CD8-positive, alpha-beta memory T cell (primary cell): ENCODE measurements at places on chromosomes 1 and 21. TPM values are rescaled to one million over a fixed set of nuclear protein-coding genes. Genes with fewer than 3 reads are reported as not detected.

DNA sequence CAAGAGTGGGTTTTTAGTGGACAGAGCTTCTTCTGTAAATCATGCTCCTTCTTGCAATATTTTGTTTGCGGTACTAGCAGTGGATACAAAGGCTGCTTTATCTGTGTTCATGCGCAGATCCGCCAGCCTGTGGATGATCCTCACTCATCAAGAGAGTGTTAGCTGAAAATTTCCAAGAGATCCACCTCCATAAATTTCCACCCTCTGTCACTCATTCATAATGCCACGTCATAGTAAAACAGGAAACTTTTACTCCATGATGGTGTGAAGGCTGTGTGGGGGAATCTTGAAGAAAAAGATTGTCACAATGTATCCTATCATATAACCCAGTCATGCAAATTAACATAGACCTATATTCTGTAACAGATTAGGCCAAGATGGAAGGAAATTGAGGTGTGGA lies 4.4 kb upstream of the MAPKAPK2 start:
- no peak overlapping the region for H3K27ac ChIP-seq
- no peaks in the 10 kb centered on the region for H3K36me3 ChIP-seq
- H3K4me3 ChIP-seq = no peak overlapping the region

DNA sequence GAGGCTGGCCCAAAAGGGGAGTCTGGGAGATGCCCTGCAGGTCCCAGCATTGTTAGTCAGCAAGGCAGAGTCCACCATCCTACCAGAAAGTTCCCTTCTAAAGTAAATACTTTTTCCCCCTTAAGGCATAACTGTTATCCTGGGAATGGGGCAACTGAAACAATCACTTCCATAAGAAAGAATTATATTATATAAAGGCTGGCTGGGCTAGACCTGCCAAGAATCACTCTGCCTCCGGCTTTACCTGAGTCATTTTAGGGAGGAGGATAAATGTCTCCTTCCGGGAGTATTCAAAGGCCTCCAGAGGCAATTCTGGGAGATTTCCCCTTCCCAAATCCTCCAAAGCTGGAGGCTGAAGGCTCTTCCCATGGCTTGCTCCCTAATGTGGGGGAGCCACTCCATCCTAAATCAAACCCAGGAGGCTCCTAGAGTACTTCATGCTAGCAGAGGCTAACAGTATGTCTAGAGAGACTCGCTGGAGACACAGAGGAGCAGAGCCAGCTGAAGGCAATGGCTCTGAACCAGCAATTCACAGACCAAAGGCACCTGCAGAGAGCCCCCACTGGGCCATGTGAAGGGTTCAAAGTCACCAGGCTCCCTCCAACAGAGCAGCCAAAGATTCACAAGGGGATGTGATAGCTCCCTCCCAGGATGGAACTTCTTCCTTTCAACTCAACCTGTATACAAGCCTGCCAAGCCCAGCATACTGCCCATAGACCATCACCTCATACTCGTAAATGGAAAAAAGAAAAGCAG lies 116.0 kb downstream of the ASTN1 start:
- no peak overlapping the region for H3K27ac ChIP-seq
- H3K27me3 ChIP-seq = no peaks in the 10 kb centered on the region
- no peak overlapping the region for H3K4me3 ChIP-seq
- no peaks in the 10 kb centered on the region for H3K4me1 ChIP-seq
- H3K36me3 ChIP-seq = no peaks in the 10 kb centered on the region

GRCh38 chr1:172897738-172898137 lies 153.0 kb downstream of the TNFSF18 start:
- no peak overlapping the region for H3K27ac ChIP-seq
- H3K36me3 ChIP-seq = no peaks in the 10 kb centered on the region
- H3K4me1 ChIP-seq = peaks cover 24% of the 10 kb centered on the region
- H3K4me3 ChIP-seq = no peak overlapping the region

DNA sequence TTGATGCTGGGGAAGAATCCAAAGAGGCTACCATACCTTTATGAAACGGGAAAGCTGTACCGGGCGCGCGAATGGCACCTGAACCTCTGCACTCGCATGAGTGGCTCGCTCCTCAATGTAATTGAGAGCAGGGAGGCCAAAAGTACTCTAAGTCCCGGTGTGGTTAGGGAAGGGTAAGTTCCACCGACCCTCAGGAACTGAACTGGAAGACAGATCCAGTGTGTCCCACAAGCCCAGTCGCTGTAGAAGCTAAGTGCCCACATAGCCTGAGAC lies 1.0 kb downstream of the GATAD2B start:
- peaks cover 50% of the 10 kb centered on the region for H3K4me1 ChIP-seq
- peak overlapping the region; percentile 86 for H3K4me3 ChIP-seq
- no peak for DNase-seq
- no peaks in the 10 kb centered on the region for H3K36me3 ChIP-seq
- H3K27ac ChIP-seq = peak overlapping the region; percentile 71

GORAB gene
- total RNA-seq = 13.5 TPM

FMOD gene
- 0.51 TPM for total RNA-seq

- peaks cover 24% of the 10 kb centered on the region for H3K4me1 ChIP-seq
- H3K36me3 ChIP-seq = no peaks in the 10 kb centered on the region
- H3K4me3 ChIP-seq = no peak overlapping the region
- no peak for DNase-seq
These were observed 83.9 kb downstream of the FASLG start for GRCh38 chr1:172742599-172743500.

GBP1 gene
- 53.0 TPM for total RNA-seq

INSRR gene
- total RNA-seq = not detected

DNA sequence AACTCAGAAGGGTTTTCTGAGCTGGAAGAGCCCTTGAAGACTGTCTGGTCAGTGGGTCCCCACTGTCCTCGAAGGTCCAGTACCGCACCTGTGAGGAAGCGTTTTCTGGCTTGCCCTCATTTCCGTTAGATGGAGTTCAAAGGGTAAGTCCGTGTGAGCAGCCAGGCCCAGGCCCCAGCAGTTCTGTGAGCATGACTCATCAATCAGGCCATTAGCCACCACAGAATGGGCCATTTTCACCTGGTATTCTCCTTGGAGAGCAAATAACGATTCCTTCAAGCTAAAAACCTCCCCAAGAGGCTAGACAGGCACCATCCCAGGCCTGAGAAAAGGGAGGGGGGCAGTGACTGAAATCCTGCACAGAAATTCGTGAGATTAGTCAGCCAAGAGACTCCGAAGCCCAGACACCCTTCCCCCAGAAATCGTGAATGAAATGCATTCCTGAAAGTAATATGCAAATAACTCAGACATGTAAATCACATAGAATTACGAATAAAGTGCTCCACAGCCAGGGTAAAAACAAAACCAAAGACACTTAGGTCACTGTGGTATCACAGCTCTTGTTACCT lies 66.0 kb downstream of the BCAR3 start:
- DNase-seq = no peak
- no peak overlapping the region for H3K27ac ChIP-seq
- H3K4me1 ChIP-seq = peaks cover 8% of the 10 kb centered on the region
- H3K27me3 ChIP-seq = no peaks in the 10 kb centered on the region
- H3K36me3 ChIP-seq = no peaks in the 10 kb centered on the region

LHX4 gene
- not detected for total RNA-seq

TNFSF4 gene
- 28.4 TPM for total RNA-seq

- no peak for DNase-seq
- no peak overlapping the region for H3K27ac ChIP-seq
- H3K4me3 ChIP-seq = no peak overlapping the region
- no peaks in the 10 kb centered on the region for H3K36me3 ChIP-seq
These were observed 19.3 kb upstream of the FOXO6 start for GRCh38 chr1:41341772-41342562.

DNA sequence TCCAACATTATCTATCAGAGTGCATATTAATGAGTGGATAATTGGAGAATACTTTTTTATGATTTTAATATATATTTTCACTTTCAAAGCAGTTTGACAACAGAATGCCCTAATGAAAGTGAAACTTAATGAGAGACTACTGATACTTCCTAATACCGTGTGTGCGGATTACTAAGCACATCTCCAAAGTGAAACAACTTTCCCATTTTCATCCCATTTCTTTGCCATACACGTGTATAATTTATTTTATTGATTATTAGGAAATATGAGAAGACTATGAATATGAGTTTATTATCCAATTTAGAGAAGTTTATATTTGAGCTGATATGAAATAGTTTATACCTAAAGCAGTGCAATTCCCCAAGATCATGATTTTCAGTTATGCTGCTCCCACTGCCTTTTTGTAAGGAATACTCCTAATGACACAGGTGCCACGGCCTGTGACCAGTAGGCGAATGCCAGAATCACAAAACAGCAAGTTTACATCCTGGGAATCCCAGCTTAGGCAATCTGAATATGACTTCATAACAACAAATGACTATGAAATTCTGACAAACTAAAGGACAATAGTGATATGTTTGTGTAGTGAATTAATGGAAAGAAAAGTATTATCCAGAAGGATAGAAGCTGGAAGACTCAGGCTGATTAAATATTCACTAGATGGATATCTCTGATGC lies 202.9 kb downstream of the NCAM2 start:
- H3K4me1 ChIP-seq = no peaks in the 10 kb centered on the region
- H3K27ac ChIP-seq = peak overlapping the region; percentile 66
- no peaks in the 10 kb centered on the region for H3K36me3 ChIP-seq
- no peak overlapping the region for H3K4me3 ChIP-seq
- H3K27me3 ChIP-seq = no peaks in the 10 kb centered on the region
- DNase-seq = no peak

- DNase-seq = no peak
- H3K4me1 ChIP-seq = peaks cover 11% of the 10 kb centered on the region
- no peak overlapping the region for H3K27ac ChIP-seq
- no peak overlapping the region for H3K4me3 ChIP-seq
These were observed 111.6 kb downstream of the ZNF281 start for GRCh38 chr1:200298242-200298641.

DNA sequence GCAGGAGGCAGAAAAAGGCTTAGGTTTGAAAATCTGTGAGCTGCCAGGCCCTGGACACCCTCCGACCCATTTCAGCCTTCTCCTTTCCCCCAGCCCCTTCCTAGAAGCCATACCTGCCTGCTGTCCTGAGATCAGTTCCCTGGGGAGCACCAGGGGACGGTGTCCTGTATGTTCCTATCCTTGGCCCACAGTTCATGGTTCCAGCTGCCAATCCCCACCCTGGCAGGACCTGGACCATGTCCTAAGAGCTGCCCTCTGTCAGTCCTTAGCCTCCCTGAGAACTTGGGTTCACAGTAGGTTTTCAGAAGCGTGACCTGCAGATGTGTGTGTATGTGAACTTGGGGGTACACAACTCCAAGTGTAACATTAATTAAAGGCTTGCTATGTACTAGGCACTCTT lies 3.8 kb downstream of the TCEA3 start:
- DNase-seq = no peak
- H3K27me3 ChIP-seq = no peaks in the 10 kb centered on the region
- no peak overlapping the region for H3K27ac ChIP-seq
- H3K36me3 ChIP-seq = no peaks in the 10 kb centered on the region
- no peak overlapping the region for H3K4me3 ChIP-seq

- no peak overlapping the region for H3K27ac ChIP-seq
- DNase-seq = no peak
- no peaks in the 10 kb centered on the region for H3K27me3 ChIP-seq
- H3K4me1 ChIP-seq = no peaks in the 10 kb centered on the region
These were observed 4.0 kb downstream of the AGT start for GRCh38 chr1:230709619-230710542.
